ENCODE measurements at places on chromosomes 12 and 14.

- DNase-seq, result no peak
These were observed 650 bp downstream of the LLPH start for GRCh38 chr12:66129934-66130266.

GRCh38 chr14:68018598-68018997 lies 199.0 kb downstream of the RAD51B start:
- DNase-seq, result no peak

DNA sequence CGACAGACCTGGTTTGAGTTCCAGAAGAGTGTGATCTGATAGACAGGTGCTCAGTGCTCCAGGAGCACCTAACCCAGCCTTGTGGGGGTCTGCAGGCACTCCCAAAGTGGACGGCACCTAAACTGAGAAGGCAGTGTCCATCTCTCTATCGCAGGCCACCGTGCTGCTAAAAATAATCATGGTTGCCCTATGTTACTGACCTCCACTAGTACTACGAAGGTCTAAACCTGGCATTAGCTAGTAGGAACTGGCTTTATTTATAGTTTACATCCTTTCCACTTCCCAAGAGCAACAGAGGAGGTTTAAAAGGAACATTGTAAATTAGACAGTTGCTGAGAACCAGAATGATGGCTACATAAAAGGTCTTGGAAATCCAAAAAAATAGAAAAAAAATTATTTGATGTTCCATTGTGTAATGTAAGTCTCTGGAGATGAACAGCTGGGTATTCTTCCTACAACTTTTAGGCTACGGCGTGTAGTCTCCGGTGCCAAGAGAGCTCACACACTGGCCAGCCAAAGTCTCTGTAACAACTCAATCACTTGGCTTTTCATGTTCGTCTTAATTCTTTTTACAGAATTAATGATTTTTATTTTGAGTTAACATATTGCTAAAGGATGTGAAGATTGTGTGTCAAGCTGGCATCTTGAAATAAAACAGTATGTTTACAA lies 27.3 kb downstream of the PPFIBP1 start:
- DNase-seq, result no peak

DNA sequence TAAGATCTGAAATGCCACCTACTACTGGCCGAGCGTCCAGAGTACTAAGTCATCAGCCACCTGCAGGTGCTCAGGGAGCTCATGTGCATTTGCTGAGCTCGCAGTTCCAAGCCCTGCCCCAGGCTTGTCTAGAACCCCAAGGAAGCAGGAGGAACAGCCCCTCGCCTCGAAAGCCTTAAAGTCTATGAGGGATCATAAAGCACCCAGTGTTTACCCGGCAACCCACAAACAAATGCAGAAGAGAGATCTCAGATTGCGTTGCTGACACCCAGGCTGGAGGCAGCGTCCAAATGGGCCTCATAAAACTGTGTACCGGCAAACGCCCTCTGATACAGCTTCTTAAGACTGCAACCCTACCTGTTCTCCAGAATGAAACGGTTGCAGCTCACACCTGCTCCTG lies 6.8 kb downstream of the KDM2B start:
- no peak for DNase-seq

- DNase-seq, result no peak
These were observed 431.2 kb upstream of the FBXO33 start for GRCh38 chr14:39863441-39863840.

- DNase-seq, result no peak
These were observed 88.8 kb downstream of the ATF7IP start for GRCh38 chr12:14454098-14454907.

DNA sequence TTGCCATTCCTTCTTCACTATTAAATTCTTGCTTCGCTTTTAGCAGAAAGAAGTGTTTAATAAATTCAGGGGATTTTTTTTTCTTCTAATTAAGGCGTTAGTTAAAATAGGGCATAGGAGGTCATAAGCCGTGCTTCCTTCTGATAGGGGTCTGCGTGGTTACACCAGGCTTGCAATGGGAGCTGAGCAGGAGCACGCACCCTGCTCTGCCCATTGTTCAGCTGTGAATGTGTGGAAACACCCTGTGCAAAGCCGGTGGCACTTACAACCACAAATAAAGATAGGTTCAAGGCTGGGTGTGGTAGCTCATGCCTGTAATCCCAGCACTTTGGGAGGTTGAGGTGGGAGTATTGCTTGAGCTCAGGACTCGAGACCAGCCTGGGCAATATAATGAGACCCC lies 162.1 kb downstream of the PRKCH start:
- no peak for DNase-seq

GRCh38 chr12:76074701-76075336 lies 9.7 kb downstream of the NAP1L1 start:
- no peak for DNase-seq

- no peak for DNase-seq
These were observed 424.2 kb downstream of the ETNK1 start for GRCh38 chr12:23049180-23049579.

- DNase-seq, result no peak
These were observed 46.7 kb downstream of the PROX2 start for GRCh38 chr14:74829251-74829650.

All from NCI-H748 treated with DMSO at 0.1 percent for 48 hours (cell line).